ENCODE measurements at places on chromosomes 11 and 22.

DNA sequence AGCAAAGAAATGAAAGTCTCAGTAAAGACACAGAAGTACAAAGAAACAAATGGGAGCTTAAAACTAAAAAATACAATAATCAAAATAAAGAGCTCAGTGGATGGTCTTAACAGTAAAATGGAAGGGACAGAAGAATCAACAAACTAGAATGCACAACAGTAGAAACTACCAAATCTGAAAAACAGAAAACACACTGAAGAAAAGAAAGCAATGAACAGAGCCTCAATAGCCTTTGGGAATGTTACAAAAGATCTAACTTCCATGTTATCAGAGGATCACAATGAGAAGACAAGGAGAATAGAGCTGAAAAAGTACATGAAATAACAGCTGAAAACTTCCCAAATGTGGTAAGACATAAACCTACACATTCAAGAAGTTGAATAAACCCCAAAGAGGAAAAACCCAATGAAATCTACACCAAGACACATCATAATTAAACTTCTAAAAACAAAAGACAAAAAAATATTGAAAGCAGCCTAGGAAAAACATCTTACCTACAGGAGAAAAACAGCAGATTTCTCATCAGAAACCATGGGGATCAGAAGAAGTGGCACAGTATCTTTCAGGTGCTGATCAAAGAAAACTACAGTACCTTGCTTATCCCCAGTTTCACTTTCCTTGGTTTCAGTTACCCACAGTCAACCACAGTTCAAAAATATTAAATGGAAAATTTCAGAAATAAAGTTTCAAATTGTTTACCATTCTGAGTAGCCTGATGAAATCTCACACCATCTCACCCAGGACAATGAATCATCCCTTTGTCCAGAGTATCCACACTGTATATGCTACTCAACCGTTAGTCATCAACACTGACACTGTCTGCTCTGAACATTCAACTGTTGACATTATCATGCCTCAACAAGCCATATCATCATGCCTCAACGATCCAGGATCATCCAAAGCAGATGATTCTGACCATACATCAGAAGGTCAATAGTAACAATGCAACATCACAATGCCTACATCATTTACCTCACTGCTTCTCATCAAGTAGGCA is 22.2 kb downstream of the RRAS2 start:
- DNase-seq = no peak

- DNase-seq = no peak
These were observed 63.7 kb downstream of the DSCAML1 start for GRCh38 chr11:117733316-117733715.

GRCh38 chr11:73961321-73961720 is 10.5 kb downstream of the DNAJB13 start:
- no peak for DNase-seq

- no peak for DNase-seq
These were observed 10.3 kb upstream of the CYB5R2 start for GRCh38 chr11:7683571-7683970.

- no peak for DNase-seq
These were observed 27.9 kb upstream of the GRK3 start for GRCh38 chr22:25536589-25536988.

GRCh38 chr22:21652010-21652546 is 10.0 kb downstream of the SDF2L1 start:
- peak; percentile 84 for DNase-seq

DNA sequence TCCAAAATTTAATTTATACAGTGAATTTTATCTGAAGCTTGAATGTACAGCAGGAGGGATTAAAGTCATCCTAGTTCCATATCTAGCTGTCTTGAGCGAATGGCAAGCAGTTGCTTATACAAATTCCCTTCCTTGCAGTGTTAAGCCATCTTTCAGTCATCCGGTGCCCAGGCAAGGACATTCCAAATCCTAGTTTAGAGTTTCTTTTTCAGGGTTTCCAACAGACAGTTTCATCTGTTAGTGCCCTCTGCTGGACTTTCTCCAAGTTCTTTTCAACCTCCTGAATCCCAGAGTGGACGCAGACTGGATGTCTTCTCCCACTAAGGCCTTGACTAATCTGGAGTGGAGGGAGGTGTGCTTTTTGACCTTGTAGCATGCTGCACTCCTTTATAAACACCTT is 45.4 kb downstream of the GRAMD1B start:
- DNase-seq = no peak

DNA sequence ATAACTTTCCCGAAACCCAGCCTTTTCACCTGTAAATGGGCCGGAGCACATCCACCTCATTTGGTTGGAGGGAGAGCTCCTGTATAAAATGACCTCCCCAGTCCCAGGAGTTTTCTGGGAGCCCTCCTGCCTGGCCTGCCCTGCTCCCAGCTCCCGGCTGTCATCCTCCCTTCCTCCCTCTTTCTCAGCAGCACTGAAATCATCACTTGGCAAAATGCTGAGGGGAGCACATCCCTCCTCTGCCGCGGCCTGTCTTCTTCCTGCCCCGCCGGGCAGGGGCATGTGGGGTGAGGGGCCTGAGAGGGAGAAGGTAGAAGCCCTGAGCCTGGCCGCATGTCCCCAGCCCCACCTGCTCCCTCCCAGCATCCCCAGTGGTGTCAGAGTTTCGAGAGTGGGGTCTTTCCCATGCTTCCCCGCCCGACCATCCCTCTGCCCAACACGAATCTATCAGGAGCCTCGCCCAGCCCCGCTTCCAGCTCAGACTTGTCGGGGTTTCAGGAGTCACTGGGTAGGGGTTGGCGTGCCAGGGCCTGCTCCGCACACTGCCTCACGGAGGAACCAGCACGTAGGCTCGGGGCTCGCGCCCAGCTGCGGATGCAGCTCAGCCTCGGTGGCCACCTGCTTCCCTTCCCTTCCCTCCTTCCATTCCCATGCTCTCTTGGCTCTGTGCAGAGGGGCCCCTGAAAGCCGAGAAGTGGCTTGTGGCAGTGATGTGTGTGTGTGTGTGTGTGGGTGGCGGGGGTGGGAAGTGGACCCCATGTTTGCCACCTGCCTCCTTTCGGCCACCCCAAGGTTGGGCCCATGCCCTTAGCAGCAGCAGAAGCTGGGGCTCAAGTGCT is 37.1 kb downstream of the NECTIN1 start:
- no peak for DNase-seq

- DNase-seq = no peak
These were observed 71.3 kb downstream of the TSPAN18 start for GRCh38 chr11:44797886-44798606.

- DNase-seq = no peak
These were observed 1.9 kb downstream of the MMP8 start for GRCh38 chr11:102722821-102723220.

- no peak for DNase-seq
These were observed 64.1 kb upstream of the EED start for GRCh38 chr11:86180423-86180822.

DNA sequence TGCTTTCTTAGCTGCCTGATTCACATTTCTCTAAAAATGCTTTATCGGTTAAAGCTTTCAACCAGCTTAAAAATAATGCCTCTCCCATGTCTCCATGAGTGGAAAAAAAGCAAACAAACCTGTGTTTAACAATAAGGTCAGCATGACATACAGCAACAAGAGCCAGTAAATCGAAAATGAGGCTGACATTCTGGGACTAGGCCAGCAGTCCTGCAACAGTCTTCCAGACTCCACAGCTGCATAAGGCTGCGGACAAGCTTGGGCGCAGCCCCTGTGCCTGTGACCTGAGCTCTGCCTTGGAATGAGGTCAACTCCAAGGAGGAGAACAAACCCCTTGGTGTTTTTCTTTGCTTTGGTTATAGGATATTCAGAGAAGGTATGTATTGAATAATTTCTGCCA is 95.5 kb downstream of the PGR start:
- DNase-seq = no peak

DNA sequence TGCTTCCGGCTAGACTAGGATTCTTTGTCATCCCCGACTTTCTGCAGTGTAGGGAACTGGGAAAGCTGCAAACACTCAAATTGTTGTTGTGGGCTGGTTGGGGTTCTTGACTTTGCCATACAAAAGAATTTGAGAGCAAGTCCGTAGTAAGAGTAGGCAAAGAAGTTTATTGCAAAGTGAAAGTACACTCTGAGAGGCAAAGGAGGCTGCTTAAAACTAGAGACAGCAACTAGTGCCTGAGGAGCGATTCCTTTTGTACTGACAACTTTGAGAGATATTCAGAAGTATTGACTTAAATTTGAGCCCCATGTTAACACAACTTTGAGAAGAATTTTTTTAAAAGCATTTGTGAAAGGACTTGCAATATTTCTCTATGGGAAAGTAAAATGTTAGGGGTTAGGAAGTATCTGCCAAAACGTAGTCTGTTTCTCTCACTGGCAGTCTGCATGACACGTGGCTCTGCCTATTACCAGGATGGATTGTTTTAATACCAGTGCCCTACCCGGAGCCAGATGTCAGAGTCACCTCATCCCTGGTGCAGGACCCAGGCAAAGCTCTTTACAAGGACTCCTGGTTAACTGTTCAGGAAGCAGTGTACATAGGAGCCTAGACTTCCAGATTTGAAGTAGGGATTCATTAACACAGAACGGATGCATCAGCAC is 85.0 kb upstream of the CLPB start:
- no peak for DNase-seq

- no peak for DNase-seq
These were observed 1.6 kb downstream of the ARAP1 start for GRCh38 chr11:72750556-72751115.

GRCh38 chr22:19476023-19476422 is 3.0 kb downstream of the UFD1 start:
- DNase-seq = no peak

- DNase-seq = no peak
These were observed 1.2 kb downstream of the MUC5B start for GRCh38 chr11:1224111-1224490.

DNA sequence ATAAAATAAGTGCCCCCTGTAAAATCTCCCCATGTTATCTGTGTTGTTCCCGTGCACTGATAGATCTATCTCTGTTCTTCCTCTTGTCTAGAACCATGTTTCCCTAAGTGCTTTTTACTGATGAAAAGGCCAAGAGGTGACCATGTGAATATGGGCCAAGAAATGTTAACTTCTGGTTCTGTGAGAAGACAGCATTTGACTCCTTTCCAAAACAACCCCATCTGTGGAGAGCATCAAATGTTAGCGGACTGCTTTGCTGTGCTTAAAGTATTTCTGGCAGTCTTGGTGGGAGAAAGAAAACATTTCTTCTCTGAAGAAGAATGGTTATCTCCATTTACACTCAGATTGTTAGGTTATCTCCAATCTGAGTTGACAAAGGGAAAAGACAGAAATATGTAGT is 58.6 kb upstream of the GUCY1A2 start:
- DNase-seq = no peak

DNA sequence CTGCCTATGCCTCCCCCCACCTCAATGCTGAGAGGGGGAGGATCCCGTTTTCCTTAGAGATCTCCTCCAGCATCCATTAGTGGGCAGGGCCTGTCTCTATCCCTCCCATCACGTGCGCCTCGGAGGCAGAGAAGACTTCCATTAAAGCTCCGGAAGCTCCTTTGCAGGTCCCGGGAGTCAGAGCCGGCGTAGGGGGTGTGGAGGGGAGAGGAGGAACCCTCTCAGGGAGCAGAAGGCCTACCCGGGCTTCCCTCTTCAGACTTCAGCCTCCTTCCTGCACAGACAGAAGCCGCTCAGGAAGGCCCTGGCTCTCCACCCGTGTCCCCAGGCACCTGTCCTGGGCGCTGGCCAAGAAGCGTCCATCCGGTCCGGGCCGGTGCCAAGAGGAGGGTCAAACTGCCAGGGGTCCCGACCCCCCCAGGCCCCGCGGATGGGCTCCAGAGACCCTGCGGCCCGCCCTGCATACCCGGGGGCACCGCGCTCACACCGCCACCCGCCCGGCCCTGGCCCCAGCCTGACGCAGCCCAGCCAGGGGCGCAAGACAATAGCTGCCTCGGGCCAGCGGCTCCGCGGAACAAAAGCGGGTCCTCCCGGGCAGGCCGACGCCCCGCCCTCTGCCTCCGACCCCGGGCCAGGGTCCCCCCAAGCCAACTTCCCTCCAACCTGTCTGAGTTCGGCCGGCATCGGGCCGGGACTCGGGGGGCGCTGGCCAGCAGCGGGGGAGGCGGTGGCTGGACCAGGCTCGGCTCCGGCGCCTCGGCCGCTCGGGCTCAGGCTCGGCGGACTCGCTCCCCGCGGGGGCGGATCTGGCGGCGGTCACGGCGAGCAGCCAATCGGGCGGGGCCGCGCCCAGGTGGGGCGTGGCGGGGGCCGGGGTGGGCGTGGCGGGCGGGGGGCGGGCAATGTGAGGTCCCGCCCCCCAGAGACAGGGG is 29.9 kb downstream of the ARVCF start:
- peak; percentile 63 for DNase-seq

DNA sequence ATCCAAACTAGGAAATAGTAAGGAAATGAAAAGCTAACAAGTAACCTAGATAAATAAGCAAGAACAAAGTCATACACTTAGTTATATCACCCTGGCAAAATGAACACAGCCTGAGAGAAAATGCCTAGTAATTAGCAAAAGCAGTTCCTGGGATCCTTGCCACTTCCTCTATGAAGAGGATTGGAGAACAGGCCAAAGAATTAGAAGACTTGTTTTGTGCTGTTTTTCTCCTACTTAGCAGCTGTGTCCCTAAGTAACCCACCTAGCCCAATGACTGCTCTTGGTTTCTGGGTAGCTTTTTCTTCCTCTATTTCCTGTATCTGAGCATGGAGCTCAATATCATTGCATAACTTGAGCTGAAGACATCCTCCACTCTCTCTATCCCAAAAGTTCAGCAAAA is 713.9 kb downstream of the ETS1 start:
- DNase-seq = no peak

- DNase-seq = no peak
These were observed 80.8 kb downstream of the FBLN1 start for GRCh38 chr22:45583504-45583903.

DNA sequence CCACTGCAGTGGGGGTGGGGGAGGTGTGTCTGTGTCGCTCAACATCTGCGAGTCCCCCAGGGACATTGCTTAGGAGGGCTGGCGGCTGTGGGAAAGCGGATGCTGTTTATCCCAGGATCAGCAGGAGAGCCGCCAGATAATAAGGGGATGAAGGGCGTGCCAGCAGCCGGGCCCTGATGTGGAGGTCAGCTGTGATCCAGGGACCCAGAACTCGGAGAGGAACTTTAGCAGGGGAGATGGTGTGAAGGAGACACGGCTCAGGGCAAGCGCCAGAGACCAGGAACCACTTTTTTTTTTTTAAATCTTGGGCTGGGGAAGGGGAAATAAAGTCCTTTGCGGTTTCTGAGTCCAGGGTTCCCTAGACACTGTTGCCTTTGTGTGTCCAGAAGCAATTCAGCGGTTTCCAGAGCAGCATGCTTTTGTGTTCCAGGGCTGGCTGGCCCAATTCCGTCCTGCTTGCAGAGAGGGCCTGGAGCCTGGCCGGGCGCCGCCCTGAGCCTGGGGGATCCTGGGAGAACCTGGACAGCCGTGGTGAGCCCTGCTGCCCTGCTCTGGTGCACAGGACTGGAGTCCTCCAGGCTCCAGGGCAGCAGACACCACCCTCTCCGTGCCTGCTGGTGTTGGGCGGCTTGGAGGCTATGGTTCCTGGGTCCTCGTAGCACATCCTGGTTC is at the start of gene GRAMD4:
GRAMD4 (plus strand) TSS at position 557 of the 672 bp plus-strand sequence. CDS start 6,414 bp downstream, outside the sequence.
- no peak for DNase-seq

GRCh38 chr22:48416396-48417224 is 1411.1 kb downstream of the BRD1 start:
- no peak for DNase-seq
